ENCODE measurements at places on chromosomes 4 and X.

DNA sequence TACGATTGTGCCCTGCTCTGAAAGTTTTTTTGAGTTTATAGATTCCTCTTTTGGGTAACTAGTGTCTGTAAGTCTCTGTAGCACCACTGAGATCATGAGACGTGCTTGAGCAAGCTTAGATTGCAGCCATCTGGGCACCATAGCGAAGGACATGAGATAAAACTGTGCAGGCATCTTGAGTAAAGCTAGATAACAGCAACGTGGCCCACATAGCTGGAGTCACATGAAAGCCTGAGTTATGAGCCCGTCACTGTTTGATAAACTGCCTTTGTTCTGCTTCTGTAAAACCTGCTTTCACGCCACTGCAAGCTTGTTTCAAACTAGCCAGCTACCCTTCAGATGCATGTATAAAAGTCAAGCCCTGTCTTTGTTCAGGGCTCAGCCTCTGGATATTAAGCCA, 359.1 kb upstream of the CXorf51A start:
- no peak for DNase-seq

- DNase-seq: no peak
Measured at GRCh38 chr4:64796581-64796980, 387.3 kb upstream of the TECRL start.

DNA sequence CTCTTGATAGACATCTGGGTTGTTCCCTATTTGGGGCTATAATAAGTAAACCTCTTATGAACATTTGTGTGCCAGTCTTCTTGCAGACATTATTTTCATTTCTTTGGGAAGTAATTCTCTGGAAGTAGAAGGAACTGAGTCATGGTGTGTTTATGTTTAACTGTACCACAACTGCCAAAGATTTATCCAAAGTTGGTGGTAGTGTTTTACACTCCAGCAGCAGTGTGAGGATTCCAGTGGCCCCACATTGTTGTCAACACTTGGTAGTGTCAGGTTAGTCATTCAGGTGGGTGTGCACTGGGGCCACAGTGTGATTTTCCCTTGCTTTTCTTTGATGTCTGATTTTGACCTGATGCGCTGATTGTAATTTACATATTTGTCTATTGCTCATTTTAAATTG, 5.0 kb upstream of the UVSSA start:
- DNase-seq: no peak

- DNase-seq: no peak
Measured at GRCh38 chrX:129659141-129659540, 4.4 kb upstream of the APLN start.

DNA sequence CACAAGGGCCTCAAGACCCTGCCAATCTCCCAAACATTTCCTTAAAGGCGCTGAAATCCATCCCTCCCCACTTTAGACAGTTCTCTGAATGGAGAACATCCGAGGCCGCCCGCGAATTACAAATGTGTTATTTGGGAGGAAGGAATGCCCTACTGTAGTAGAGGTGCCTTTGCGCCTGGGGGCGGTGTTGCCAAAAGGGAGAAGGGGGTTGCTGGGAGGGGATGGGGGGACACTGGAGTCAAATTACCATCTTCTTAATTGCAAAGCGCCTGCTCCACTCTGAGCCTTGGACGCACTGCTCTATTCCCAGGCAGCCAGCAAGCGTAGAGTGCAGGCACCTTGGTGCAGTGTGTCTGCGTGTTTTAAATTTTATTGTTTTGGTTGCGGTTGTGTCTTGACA, 2.7 kb downstream of the TMEM255A start:
- no peak for DNase-seq

DNA sequence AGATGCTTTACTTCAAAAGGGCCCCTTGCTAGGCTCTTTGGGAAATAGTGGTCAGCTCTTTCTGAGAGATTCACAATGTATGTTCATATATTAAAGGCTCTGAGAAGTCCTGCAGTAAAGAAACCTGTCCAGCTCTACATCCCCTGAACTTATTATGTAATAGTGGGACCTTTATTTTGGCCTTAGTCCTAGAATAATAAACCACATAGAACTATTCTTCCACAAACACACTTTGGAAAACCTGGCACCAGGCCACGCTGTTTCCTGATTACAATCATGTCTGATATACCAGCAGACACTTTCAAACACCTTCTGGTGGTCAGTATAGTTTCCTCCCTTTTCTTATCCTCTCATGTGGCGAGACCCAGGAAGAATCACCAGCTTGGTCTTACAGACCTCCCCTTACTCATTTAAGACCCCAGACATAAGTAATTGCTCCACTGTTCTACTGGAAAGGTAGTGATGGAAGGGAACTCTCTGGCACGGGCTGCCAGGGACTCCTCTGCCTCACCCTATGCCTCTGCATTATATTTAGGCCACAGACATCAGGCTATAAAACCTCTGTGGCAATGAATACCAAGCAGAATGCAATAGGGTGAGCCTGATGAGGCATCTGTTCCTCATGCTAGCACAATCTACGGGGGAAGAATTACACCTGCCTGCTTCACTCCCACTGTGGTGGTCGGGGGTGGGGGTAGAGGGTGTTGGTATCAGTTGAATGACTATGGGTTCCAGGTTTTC, 5.7 kb upstream of the PPEF1 start:
- DNase-seq: peak; percentile 5

GRCh38 chr4:159145992-159146330, 43.1 kb downstream of the RAPGEF2 start:
- DNase-seq: no peak

DNA sequence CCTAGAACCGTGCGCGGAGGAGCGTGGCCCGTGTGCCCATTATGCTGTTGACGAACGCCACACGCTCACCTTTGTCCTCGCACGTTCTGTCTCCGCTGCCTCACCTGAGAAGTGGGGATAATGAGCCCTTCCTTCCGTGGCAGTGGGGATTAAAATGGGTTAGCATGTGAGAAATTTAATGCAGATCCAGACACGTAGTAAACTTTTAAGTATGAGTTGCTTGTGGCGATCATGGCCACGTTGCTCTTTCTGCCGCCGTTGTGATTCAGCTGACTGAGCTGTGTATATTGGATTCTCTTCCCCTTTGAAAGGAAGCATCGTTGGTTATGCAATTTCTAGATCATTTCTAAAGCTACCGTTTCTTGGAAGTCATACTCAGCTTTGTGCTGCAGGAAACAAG, 16.5 kb downstream of the TBC1D14 start:
- DNase-seq: no peak

DNA sequence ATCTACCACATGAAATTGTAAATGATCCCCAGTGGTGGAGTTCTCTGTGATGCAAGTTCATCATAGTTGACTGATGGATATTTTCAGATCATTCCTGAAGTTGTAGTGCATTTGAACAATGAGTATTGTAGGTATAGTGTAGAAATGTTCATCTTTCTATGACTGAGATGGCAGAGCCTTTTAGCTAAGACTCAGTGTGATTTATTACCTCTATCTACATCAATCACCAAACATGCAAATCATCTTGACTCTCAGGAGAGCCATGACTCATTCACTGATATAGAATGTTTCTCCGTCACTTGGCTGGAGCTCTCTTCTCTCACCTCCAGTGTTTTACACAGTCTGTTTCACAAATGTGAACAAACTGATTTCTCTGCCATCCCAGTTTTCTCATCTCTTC, 392.6 kb downstream of the IL1RAPL1 start:
- peak; percentile 0 for DNase-seq

DNA sequence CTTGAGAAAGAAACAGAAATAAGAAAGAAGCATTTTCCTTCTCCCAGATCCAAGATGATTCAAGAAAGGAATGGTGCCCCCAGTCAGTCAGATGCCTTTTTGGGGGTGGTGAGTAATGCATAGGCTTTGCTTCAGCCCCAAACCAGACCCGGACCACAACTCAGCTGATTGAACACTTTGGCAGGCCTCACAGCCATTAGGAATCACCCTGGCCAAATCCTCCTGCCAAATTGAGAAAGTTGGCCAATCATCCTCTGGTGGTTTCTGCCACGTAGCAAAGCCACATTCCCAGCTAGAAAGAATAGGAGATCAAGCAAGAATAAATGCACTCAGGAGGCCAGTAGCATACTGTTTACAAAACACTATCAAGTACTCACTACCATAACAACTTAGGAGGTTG, 33.7 kb downstream of the FRMD7 start:
- DNase-seq: no peak

DNA sequence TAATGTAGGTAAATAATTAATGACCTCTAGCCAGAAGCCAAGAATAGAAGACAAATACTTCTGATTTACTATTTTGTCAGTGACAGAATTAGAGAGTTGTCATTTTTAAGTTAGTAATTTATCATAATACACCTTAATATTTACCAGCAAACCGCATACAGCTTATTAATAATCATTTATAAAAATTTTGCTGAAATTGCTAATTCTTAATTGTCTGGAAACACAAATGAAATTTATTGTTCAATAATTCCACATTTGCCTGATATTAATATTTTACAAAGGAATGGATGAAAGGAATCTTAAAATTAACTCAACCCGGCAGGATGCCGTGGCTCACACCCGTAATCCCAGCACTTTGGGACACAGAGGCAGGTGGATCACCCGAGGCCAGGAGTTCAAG, 44.7 kb downstream of the PROM1 start:
- no peak for DNase-seq

GRCh38 chr4:147560625-147561024, 56.6 kb upstream of the TMEM184C start:
- no peak for DNase-seq

DNA sequence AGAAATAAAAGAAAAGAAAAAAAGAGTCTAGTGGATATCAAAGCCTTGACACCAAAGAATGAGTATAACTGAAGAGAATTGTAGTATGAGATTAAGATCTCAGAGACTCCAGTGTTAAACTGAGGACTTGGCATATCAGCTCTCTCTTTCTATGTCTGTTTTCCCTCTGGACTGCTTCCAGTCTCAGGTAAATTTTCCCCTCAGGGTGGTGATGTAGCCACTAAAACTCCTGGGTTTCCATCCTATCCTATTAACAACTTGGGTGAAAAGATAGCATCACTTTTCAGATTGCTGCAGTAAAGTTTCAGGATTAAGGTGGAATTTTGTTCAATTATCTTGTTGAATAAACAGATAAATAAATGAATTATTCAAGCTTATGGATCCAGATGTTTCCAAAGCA, 85.7 kb downstream of the ATP10D start:
- DNase-seq: no peak

DNA sequence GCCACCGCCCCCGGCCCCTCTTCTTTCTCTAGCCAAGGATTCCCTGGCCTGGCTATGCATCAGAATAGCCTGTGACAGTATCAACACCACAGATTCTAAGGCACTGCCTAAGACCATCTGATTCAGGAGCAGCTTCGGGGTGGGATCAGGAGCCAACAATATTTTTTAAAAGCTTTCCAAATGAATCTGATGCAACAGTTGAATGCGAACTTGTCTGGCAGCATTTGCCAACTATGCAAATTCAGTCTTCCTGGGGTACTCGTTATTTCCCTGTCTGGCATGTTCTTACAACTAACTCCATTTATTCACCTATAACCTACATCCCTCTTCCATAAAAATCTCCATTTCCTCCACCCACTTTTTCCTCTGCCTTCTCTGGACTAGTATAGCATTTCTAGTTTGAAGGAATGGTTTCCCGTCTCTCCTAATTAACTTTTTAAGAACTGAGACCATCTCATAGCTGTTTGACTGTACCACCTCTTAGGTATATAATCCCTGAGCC, 36.2 kb upstream of the UGDH start:
- no peak for DNase-seq

- DNase-seq: no peak
Measured at GRCh38 chr4:40377512-40378365, 42.6 kb downstream of the CHRNA9 start.

DNA sequence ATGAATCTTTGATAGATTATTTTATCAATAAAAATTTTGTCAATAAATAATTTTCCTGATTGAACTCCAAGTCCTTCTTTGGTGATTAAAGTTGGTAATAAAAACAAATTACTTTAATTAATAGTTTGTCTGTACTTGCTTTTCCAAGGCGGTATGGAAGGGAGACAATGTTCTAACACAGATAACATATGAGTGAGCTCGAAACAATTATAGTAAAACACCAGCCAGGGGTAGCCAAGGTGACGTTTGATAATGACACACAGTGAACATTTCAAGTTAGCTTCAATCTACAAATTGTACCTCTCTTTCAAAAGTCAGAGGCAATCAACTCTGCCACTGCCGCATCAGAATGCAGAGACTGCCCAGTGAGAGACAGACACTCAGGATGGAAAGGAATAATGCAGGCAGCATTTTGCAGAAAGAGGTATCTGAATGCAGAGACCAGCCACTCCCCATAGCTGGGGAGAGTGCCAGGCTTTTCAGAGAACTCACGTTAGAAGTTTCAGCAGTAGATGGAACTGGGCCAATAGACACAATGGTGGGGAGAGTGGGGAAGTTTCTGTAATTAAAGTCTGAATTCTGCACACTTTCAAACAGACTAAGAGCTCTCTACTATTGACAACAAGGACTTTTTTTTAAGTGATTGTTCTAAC, 18.1 kb upstream of the ATOH1 start:
- no peak for DNase-seq

- no peak for DNase-seq
Measured at GRCh38 chrX:42143866-42144592, 220.7 kb upstream of the CASK start.

GRCh38 chr4:176883681-176884418, 91.1 kb upstream of the VEGFC start:
- DNase-seq: no peak

- peak; percentile 58 for DNase-seq
Measured at GRCh38 chr4:78560296-78560963, 8.9 kb downstream of the ANXA3 start.

DNA sequence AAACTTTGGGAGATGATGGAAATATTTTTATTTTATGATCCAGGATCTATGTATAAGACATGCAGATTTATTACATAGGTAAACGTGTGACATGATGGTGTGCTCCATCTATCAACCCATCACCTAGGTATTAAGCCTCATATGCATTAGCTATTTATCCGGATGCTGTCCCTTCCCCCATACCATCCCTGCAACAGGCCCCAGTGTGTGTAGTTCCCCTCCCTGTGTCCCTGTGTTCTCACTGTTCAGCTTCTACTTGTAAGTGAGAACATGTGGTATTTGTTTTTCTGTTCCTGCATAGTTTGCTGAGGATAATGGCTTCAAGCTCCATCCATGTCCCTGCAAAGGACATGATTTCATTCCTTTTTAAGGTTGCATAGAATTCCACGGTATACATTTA, 28.1 kb upstream of the ZCCHC4 start:
- DNase-seq: no peak

GRCh38 chr4:40196272-40196671, 559 bp upstream of the RHOH start:
- DNase-seq: no peak

- DNase-seq: peak; percentile 36
Measured at GRCh38 chr4:108834835-108835384, 72.1 kb upstream of the ETNPPL start.

DNA sequence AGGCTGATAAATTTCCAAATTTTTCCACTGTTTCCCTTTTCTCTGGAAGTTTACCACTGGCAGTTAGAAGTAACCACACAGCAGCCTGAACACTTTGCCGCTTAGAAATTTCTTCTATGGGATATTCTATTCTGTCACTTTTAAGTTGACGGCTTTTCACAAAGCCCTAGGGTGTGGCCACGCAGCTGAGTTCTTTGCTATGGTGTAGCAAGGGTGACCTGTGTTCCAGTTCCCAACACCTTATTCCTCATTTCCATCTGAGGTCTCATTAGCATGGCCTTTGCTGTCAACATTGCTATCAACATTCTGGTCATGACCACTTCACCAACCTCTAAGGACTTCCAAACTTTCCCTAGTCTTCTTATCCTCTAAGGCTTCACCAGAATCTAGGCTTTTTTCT, 45.4 kb upstream of the NFKB1 start:
- no peak for DNase-seq
